Endothelial cell of umbilical vein (primary cell): ENCODE measurements at places on chromosomes 12 and 14. TPM values are rescaled to one million over a fixed set of nuclear protein-coding genes. Genes with fewer than 3 reads are reported as not detected.
A peak's percentile ranks its signal among the peaks of the same experiment; 100 is the strongest.

DNA sequence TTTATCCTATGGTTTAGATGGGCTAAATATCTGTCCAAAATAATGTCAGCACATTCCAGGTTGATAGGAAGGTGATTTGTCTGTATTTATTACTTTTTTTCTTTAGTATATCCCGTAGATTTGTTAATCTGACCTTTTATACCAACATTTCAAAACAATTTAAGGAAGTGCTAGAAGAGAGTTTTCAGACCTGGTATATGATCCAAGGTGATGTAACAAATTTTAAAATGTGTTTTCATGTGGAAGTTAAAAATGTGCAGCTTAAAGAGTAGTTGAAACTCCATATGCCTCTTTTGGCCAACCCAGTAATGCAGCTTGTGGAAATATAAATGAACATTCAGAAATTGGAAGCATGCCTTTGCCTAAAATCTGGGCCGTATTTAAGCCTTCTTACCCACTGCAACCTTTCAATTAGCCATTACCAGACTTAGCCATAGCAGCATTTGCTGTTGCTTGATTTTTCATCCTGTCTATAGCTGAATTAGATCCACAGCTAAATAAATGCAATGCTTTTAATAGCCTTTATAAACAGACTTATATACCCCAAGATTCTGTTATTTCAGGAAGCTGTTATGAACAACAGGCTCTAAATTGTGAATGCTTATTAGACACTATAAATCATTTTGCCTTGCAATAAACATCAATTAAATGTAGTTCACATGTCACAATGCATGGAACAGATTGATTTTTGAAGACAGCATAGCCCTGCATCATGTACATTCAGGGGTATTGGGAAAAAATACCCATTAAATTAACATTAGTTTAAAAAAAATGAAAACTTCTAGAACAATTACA, 271.2 kb downstream of the PDZRN4 start:
- no peak for DNase-seq

USP44 gene
- 1.5 and 3.1 TPM in 2 replicates for total RNA-seq

GRCh38 chr14:95250140-95250769, 69.5 kb downstream of the CLMN start:
- DNase-seq, result no peak

MYF6 gene
- total RNA-seq, result not detected in 2 replicates

- peak; percentile 77 for DNase-seq
Observed at GRCh38 chr12:47085815-47086252, 6.1 kb upstream of the AMIGO2 start.

GRCh38 chr12:89731089-89731488, 22.5 kb upstream of the ATP2B1 start:
- DNase-seq, result no peak

NTS gene
- total RNA-seq, result not detected in 2 replicates

DNA sequence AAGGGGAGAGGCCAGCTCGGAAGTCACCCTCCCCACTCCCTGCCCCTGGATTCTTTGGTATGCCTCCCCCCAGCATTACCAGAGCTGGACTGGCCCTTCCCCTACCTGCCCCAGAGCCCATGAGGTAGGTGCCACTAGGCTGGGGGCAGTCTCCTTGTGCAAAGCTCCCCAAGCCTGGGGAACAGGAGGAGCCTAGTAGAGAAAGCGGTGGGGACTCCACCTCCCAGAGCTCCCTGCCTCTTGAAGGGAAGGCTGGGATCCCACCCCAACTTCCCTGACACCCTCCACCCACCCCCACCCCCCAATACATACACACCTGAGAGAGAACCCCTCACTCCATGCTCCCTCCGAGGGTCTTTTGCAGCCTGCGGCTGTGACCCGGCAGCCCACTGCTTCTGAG, 30.4 kb downstream of the FIGNL2 start:
- DNase-seq, result no peak

DNA sequence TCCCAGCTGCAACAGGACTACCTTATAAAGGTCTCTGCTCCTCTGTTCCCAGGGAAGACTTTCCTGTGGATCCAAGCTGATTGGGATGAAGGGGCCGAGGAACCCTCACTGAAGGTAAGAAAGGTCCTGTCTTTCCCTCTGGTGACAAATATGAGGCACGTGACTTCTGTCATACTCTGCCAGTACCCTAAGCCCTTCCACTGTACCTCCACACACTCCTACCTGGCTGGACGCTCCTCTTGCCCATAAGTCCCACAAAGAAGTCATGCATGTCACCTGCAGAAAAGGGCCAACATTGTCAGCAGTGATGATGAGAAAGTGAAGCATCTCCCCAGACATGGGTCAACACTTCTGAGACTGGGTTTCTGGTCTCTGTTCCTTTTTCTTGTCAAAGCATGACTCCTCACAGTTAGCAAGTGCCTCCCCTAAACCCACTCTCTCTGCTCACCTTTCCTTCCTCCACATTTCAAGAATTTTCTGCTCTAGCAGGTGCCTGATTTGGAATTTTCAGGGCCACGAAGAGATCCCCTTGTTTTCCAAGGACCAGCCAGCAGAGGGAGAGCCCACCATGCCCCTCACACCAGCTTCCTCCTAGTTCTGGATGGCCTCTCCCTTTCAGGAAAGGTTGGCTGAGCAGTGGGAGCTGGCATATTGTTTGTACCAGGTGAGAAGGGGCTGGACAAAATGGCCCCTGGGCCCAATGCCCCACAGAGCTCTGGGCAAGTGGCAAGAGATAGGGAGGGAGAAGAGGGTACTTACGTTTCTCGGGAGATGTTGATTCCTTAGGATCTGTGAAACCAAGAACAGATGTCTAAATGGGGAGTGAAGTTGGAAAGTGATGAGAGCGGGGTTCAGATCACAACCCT, 3.5 kb downstream of the TAC3 start:
- DNase-seq, result no peak

DNA sequence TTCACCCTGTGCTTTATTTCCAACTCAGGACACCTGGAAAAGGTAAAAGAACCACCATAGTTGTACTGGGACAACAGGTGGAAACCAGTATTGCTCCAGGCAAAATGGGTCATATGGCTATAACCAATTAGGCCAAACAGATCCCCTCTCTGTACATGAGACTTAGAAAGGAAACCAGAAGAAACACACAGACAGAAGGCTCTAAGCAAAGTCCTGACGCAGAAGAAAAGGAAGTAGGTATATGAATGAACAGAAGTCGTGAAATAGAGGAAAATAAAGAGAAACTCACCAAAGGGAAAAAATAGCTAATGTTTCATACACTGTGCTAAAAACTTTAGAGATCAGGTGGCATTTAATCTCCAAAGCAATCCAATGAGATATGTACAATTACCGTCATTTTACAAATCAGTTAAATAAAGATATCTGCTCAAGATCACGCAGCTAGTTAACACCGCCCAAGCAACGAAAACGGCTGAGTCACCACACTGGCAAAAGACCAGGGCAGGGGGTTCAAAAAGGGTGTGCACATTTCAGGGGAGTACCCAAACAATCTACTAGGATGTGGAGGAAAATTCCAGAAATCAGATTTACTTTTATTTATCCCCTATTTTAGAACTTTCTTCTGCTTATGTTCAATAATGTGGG, 82.3 kb downstream of the ITPR2 start:
- peak; percentile 81 for DNase-seq

KRT74 gene
- not detected in 2 replicates for total RNA-seq

GRCh38 chr14:70955543-70956480, 48.6 kb downstream of the PCNX1 start:
- peak; percentile 41 for DNase-seq

KRT75 gene
- total RNA-seq, result not detected in 2 replicates

DNA sequence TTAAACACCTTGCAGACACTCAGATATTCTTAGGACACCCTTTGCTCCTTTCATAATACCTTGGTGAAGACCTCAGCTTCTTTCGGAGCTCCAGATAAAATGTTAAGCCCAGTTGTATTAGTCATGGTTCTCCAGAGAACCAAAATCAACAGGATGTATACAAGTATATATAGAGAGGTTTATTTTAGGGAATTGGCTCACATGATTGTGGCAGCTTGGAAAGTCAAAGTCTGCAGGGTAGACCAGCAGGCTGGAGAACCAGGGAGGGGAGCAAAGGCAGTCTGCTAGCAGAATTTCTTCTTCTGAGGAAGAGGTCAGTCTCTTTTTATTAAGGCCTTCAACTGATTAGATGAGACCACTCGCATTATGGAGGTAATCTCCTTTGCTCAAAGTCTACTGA, 6.9 kb upstream of the IGF1 start:
- no peak for DNase-seq

DNA sequence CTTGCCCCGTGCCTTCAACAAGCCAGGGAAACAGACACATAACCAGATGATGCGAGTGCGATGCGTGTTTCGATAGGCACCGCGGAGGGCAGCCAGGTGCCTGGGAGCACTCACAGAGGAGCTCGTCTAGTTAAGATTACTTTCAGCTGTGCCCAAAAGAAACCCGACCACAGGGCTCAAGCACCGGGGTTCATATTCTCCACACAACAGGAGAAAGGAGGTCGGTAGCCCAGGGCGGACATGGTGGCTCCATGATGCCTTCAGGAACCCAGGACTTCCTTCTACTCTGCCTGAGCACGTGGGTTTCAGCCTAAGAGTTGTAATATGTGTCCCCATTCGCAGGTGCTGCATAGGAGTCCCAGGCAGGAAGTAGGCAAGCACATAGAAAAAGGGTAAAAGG, 53.7 kb upstream of the DDX11 start:
- no peak for DNase-seq

DNA sequence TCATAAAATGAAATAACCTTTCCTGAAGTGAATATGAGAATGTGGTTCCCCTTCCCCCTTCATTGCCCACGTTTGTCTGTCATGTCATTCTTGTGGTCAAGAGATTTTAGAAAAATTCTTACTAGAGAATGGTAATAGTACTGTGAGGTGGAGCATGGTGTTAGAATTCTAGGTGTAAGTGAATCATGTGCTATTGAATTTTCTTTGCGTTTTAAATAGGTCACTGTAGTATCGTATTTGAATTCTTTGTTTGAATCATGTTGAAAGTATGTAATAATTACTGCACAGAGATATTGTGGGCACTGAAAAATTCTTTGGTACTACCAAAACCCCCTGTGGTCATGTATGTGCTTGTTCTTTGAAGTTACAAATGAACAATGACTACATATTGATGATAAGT, 49.9 kb downstream of the FUT8 start:
- DNase-seq, result no peak

DNA sequence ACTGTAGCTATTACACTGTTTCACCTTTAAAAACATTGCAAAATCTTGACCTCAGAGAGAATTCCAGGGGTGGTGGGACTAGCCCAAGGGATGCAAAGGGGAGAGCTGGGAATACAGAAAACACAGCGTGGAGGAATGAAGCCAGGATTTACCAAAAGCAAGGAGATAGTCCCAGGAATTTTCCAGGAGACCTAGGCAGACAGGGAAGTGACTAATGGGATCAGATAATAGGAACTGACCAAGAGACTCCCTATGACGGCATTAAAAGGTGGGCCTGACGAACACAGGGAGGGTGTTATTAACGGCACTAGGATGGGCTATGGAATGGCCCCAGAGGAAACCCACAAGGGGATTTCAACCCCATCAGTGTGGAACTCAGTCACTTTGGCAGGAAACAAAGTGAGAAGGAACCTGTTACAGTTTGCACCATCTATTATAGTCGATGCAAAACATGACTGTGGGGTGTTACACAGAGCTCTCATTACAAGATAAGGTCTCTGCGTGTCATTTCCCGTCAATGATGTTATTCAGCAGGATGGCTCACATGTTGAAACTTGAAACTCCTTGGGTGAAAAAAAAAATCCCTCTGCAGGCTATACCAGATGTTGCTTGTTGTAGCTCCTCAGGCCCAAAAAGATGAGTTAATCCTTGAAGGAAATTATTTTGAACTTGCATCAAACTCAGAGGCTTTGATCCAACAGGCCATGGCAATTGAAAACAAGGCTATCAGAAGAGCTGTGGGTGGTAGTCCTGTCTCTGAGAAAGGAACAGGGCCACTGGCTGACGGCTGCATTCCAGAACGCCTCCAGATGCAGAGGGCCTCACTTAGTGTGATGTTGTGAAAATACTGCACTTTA, 58.7 kb downstream of the DRAM1 start:
- DNase-seq, result peak; percentile 64

DNA sequence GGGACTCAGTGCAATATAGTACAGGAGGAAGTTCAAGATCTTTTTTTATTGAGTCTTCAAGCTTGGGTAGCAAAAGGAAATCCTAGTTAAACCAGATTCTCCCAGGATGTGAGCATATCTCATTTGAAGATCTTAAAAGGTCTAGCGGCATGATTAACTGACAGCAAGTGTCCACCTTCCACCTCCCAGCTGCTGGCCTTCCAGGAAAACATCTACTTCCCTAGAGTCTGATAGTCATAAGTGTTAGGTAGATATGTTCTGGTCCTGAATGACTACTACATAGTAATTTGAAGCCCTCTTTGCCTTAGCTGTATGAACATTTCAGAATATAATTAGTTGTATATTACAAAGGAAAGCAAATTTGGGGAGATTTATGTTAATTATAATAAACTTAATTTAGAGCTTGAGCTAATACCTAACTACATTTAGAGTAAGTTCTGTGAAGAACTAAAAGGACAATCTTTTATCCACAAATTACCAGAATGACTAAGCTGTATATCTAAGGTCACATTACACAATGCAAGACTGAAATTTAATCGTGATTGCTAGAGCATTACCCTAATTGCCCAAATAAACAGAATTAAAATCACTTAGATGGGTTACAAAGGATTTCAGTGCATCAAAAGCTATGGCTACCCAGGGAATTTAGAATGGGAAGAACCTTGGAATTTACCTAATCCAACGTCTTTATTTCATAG, 9.9 kb downstream of the LGR5 start:
- DNase-seq, result no peak

RNASE3 gene
- not detected in 2 replicates for total RNA-seq

GRCh38 chr12:89621521-89621920, 87.1 kb downstream of the ATP2B1 start:
- DNase-seq, result no peak

GRCh38 chr14:66645716-66646115, 137.8 kb downstream of the GPHN start:
- DNase-seq, result peak; percentile 62

DNA sequence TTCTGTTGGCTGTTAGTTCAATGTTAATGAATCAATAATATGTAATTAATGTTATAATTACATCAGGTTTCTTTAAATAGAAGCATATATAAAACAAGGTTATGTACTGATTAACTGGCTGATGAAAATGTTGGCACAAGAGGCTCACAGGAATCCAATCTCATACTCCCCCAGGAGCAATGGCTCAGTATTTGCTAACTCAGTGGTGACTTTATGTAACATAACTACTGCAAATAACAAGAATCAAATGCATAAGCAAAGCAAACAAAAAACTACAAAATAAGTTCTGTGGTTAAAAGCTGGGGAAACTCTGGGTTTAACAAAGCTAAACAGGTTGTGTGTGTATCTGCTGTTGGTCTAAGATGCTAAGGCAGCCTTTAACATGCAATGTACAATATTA, 27.7 kb upstream of the BBS10 start:
- DNase-seq, result no peak
